ENCODE measurements at places on chromosomes 5 and 9.

DNA sequence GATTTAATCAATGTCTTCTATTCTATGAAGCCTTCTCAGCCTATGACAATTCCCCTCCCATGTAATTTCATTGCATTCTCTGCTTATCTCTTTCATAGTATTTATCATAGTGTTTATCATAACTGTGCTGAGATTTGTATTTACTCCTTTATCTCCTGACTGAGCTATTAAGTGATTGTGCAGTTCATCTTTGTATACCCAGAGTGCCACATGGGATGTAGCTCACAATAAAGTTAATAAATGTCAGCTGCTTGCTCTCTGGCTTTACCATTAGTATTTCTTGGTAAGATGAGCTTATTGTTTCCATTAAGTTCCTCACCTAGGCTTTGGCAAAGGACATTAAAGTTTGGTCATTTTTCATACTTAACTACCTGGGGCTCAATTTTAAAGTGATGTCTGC, 275.1 kb upstream of the MPDZ start:
- no peak overlapping the region for H3K4me3 ChIP-seq
- DNase-seq, result no peak
- no peak overlapping the region for H3K27ac ChIP-seq
- no peaks in the 10 kb centered on the region for H3K36me3 ChIP-seq

DNA sequence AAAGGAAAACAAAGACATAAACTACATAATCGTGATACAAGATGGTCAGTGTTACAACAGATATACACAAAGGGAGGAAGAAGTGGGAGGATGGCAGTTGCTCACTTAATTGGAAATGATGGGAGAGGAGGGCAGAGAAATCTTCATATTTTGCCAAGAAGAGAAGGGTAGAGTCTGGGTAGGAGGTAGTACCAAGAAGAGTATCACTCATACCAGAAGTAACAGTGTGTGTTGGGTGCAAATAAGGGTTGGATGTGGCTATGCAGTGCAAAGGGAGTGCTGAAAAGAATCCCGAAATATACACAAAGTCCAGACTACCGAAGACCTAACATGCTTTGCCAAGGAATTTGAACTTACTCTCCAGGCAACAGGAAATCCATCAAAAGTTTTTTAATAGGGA, 41.0 kb downstream of the ERMP1 start:
- peaks cover 6% of the 10 kb centered on the region for H3K4me1 ChIP-seq
- no peak for DNase-seq
- no peak overlapping the region for H3K4me3 ChIP-seq
- no peaks in the 10 kb centered on the region for H3K27me3 ChIP-seq

DNA sequence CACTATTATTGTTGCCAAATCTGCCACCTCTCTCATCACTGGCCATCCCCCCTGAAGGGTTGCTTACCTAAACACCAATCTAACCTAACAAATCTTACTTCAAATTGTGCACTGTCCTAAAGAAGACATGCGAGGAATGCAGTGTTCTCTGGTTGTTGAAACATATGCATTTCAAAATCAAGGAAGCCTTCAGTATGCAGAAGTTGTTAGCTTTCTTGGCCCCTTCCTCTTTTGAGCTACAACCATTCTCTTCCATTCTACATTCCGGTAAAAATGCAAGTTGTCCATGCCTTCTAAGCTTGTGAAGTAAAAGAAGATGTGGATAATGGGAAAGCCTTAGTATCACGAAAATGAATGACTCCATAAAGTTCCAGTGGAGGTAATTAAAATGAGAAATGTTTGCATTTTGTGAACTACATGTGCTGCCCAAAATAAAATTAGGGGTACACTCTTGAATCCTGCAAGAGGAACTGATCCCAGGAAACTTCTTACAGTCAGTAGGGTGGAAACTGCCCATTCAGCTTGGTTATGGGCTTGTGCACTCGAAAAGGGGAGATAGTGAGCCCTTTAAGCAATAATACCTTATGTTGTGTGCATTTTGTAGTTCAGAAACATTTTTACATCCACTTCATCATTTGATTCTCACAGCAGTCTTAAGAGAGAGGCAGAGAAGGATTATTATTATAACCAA, 77.6 kb upstream of the ADRB2 start:
- H3K4me3 ChIP-seq, result no peak overlapping the region
- DNase-seq, result no peak
- no peaks in the 10 kb centered on the region for H3K36me3 ChIP-seq
- no peaks in the 10 kb centered on the region for H3K4me1 ChIP-seq
- H3K27me3 ChIP-seq, result no peaks in the 10 kb centered on the region

- H3K27ac ChIP-seq, result peak overlapping the region; percentile 81
- H3K4me3 ChIP-seq, result no peak overlapping the region
- H3K27me3 ChIP-seq, result no peaks in the 10 kb centered on the region
- H3K4me1 ChIP-seq, result peaks cover 25% of the 10 kb centered on the region
These were observed 25.0 kb upstream of the F2R start for GRCh38 chr5:76690704-76691466.
